ENCODE measurements at places on chromosomes 3 and 15.

GRCh38 chr3:175346573-175347356, 487.6 kb downstream of the NAALADL2 start:
- H3K4me1 ChIP-seq, result peaks cover 14% of the 10 kb centered on the region
- H3K27ac ChIP-seq, result no peak overlapping the region
- no peaks in the 10 kb centered on the region for H3K36me3 ChIP-seq
- no peak overlapping the region for H3K4me3 ChIP-seq
- DNase-seq, result peak; percentile 52

- H3K27me3 ChIP-seq, result no peaks in the 10 kb centered on the region
- DNase-seq, result no peak
- H3K4me1 ChIP-seq, result peaks cover 12% of the 10 kb centered on the region
- no peaks in the 10 kb centered on the region for H3K36me3 ChIP-seq
- H3K4me3 ChIP-seq, result no peak overlapping the region
Observed at GRCh38 chr3:134601539-134602439, 49.0 kb downstream of the KY start.

DNA sequence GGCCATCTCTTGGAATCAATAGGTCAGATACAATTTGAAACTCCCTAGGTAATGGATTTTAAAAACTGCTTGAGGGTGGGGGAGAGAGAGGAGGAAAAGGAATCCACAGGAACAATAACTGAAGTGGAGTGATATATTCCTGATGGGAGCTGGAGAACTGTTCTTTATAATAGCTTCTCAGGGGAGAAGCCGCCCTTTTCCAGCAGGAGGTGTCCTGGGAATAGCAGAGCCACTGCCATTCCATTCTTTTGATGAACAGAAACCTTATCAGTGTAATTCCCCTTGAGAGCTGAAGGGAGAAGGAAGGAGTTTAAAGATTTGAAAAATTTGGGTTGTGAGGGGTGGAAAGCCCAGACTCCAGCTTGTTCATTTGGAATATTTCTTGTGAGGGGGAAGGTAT, 504.9 kb upstream of the DPH6 start:
- no peak overlapping the region for H3K27ac ChIP-seq
- H3K36me3 ChIP-seq, result no peaks in the 10 kb centered on the region
- H3K27me3 ChIP-seq, result no peaks in the 10 kb centered on the region
- H3K4me1 ChIP-seq, result no peaks in the 10 kb centered on the region
- no peak for DNase-seq

DNA sequence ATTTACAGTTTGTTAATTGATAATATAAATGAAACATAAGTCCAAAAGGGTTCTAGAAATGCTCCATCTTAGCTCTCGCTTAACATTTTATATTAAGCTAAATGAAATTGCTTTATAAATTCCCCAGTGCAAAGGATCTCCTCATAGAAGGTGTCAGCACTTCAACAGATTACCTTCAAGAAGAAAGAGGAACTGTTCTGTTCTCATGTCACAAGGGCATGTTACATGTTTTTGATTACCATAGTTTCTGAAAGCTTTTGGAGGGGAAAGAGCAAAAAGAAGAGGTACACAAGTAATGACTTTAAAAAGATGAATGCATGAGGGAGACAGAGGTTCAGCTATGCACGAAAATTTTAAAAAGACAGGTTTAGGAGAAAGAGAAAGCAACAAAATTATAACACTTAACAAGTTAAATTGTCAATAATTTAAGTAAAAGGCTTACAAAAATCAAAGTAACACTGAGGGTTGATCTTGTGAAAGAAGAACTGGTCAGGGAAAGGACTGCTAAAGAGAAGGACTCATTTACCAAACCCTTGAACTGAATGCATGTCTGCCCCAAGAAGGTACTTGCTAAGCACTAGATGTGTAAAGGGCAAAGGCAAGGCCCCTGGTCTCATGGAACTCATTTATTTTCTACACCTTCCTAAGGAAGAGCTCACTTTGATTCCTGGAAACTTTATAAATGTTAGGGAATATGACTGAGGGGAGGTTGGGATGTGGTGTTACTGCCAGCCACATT, 45.1 kb downstream of the CCDC191 start:
- no peaks in the 10 kb centered on the region for H3K36me3 ChIP-seq
- no peaks in the 10 kb centered on the region for H3K4me1 ChIP-seq
- DNase-seq, result no peak
- no peak overlapping the region for H3K4me3 ChIP-seq
- no peak overlapping the region for H3K27ac ChIP-seq

DNA sequence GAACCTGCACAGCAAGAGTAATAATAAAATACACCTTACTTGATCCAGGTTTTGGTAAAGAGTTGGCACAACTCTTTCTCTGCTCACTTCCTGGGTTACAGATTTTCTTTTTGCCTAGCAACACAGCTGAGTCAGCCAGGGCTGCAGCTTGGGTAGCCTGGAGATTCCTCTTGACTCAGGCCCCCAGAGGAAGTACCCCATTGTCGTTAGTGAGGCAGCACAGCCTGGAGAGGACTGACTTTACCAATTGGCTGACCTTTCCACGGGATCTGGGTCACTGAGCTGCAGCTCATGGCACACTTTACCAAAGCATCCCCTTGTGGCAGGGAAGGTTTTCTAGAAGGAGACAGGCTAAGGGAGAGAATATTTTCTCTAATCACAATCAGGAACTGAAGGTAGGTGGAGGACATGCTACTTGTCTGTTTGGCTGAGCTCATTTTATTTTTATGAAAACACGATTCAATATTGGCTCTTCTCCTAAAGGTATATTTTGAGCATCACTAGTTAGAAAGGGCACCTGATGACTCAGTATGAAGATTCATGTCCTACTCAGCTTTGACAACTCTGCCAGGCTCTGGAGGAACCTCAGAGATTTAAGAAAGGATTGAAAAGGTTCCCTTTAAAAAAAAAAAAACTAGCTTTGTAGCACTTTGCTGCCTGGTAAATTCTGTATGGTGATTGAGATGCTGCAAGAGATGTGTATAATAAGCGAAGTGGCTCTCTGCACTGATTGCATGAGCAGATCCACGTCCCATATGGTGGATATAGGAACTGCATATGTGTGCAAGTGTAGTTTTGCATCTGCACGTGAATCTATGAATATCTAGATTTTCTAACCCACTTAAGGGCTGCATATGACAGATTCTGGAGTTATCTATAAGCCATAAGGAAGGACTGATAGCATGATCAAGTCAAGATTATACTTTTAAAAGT, 124.8 kb downstream of the CHDH start:
- H3K27me3 ChIP-seq, result no peaks in the 10 kb centered on the region
- H3K36me3 ChIP-seq, result no peaks in the 10 kb centered on the region
- H3K27ac ChIP-seq, result no peak overlapping the region
- no peak overlapping the region for H3K4me3 ChIP-seq

DNA sequence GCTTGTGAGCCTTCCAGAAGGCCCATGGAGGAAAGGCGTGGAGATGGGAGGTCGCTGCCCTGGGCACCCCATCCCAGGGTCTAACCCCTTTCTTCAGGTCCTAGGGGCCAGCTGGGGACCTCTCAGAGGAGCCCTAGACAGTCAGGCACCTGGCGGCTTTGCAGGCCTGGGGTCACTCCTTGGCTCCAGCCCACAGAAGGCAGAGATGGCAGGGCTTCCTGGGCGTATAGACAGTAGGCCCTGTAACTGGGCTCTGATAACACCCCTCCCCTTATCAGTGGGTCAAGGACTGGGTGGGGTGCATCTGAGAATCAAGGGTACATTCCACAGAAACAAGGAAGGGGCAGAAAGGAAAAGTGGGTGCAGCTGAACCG, 16.7 kb downstream of the ZDHHC19 start:
- no peak overlapping the region for H3K27ac ChIP-seq
- no peaks in the 10 kb centered on the region for H3K36me3 ChIP-seq
- H3K27me3 ChIP-seq, result no peaks in the 10 kb centered on the region

- H3K4me3 ChIP-seq, result no peak overlapping the region
- no peak for DNase-seq
- peaks cover 18% of the 10 kb centered on the region for H3K4me1 ChIP-seq
- H3K27ac ChIP-seq, result peak overlapping the region; percentile 34
Observed at GRCh38 chr15:83581381-83581780, 72.5 kb upstream of the ADAMTSL3 start.

DNA sequence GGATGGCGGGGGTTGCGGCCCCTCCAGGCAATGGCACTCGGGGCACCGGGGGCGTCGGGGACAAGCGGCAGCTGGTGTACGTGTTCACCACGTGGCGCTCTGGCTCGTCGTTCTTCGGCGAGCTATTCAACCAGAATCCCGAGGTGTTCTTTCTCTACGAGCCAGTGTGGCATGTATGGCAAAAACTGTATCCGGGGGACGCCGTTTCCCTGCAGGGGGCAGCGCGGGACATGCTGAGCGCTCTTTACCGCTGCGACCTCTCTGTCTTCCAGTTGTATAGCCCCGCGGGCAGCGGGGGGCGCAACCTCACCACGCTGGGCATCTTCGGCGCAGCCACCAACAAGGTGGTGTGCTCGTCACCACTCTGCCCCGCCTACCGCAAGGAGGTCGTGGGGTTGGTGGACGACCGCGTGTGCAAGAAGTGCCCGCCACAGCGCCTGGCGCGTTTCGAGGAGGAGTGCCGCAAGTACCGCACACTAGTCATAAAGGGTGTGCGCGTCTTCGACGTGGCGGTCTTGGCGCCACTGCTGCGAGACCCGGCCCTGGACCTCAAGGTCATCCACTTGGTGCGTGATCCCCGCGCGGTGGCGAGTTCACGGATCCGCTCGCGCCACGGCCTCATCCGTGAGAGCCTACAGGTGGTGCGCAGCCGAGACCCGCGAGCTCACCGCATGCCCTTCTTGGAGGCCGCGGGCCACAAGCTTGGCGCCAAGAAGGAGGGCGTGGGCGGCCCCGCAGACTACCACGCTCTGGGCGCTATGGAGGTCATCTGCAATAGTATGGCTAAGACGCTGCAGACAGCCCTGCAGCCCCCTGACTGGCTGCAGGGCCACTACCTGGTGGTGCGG, 1.9 kb downstream of the CHST2 start:
- H3K4me3 ChIP-seq, result peak overlapping the region; percentile 64
- H3K4me1 ChIP-seq, result no peaks in the 10 kb centered on the region
- DNase-seq, result peak; percentile 60
- H3K27me3 ChIP-seq, result no peaks in the 10 kb centered on the region
- no peak overlapping the region for H3K27ac ChIP-seq
- H3K36me3 ChIP-seq, result no peaks in the 10 kb centered on the region

DNA sequence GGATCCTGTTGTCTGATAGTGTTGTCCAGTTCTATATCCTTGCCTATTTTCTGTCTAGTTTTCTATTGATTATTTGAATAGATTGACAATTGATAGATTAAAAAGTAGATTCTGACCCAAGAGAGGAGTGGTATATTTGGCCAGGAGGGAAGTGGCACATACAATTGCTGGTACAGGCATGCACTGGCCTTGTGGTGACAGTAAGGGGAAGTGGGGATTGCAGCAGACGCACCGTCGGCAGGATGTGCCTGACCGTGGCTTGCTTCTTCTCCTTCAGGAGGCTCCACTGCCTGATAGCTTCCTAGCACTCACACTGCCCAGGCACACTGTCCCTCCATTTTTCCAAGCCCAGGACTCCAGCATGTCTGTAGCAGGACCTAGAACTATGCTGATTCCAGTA, 10.5 kb downstream of the GABRG3 start:
- no peak for DNase-seq
- peaks cover 12% of the 10 kb centered on the region for H3K27me3 ChIP-seq
- no peaks in the 10 kb centered on the region for H3K36me3 ChIP-seq
- no peak overlapping the region for H3K27ac ChIP-seq
- H3K4me1 ChIP-seq, result no peaks in the 10 kb centered on the region
- H3K4me3 ChIP-seq, result no peak overlapping the region

All from RWPE2 (cell line).